ENCODE measurements at places on chromosomes 4 and X. TPM values are rescaled to one million over a fixed set of nuclear protein-coding genes. Genes with fewer than 3 reads are reported as not detected.

The LEF1 gene
- 0.62 TPM for total RNA-seq

The UGT2B7 gene
- not detected for total RNA-seq

GRCh38 chrX:68683580-68683979 lies 36.1 kb downstream of the STARD8 start:
- no peak overlapping the region for H3K4me3 ChIP-seq
- H3K4me1 ChIP-seq: peaks cover 53% of the 10 kb centered on the region
- H3K27me3 ChIP-seq: no peaks in the 10 kb centered on the region
- DNase-seq: no peak

The ASB9 gene
- total RNA-seq: 0.99 TPM

DNA sequence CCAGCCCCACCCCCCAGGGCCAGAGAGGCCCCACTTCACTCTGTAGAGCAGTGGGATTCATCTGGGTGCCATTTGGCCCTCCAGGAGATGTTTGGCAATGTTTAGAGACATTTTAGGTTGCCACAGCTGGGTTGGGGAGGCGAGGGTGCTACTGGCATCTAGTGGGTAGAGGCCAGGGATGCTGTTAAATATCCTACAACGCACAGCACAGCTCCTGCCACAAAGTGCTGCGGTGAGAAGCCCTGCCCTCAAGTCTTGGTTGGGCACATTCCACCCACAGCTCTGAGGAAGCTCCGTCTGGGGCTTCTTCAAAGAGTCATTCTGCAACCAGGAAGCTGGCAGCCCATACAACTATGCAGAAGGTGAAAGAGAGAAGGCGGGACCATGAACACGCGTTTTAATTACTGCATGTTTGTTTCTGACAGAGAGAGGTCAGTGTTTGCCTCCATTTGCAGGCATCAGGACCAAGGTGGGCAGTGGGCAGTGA lies 48.1 kb upstream of the FAM9C start:
- H3K27me3 ChIP-seq: no peaks in the 10 kb centered on the region
- no peak overlapping the region for H3K27ac ChIP-seq
- H3K36me3 ChIP-seq: no peaks in the 10 kb centered on the region
- DNase-seq: no peak
- H3K4me3 ChIP-seq: no peak overlapping the region
- no peaks in the 10 kb centered on the region for H3K4me1 ChIP-seq

The ABCB7 gene
- total RNA-seq: 37.7 TPM

GRCh38 chr4:8589823-8590545 lies 2.6 kb upstream of the CPZ start:
- peaks cover 87% of the 10 kb centered on the region for H3K27me3 ChIP-seq
- H3K27ac ChIP-seq: no peak overlapping the region
- no peaks in the 10 kb centered on the region for H3K4me1 ChIP-seq
- no peak for DNase-seq
- H3K4me3 ChIP-seq: no peak overlapping the region

The PAGE1 gene
- total RNA-seq: not detected

The SCML2 gene
- total RNA-seq: 1.6 TPM

DNA sequence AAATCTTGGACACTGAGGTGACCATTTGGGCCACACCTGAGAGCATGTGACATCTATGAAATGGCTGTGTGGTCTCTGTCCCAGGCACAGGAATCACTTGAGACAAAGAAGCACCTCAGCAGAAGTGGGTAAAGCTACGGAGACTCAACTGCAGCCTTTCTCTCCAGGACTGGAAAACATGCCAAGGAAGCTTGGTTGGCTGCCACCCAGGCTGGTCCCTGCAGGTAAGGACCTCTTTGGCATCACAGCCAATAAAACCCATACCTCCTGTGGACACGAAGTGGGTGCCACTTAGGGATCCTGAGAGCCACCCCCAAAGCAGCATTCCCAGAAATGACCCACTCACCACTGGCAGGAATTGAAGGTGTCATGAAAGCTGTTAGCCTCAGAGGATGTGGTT lies 74.6 kb downstream of the LEF1 start:
- H3K4me3 ChIP-seq: no peak overlapping the region
- no peaks in the 10 kb centered on the region for H3K36me3 ChIP-seq
- no peak overlapping the region for H3K27ac ChIP-seq
- H3K27me3 ChIP-seq: no peaks in the 10 kb centered on the region
- no peaks in the 10 kb centered on the region for H3K4me1 ChIP-seq

- H3K27ac ChIP-seq: peak overlapping the region; percentile 100
- no peaks in the 10 kb centered on the region for H3K36me3 ChIP-seq
- H3K27me3 ChIP-seq: no peaks in the 10 kb centered on the region
- no peak for DNase-seq
- no peak overlapping the region for H3K4me3 ChIP-seq
- peaks cover 94% of the 10 kb centered on the region for H3K4me1 ChIP-seq
Measured at GRCh38 chr4:38674258-38675144, 10.5 kb downstream of the KLF3 start.

The PAGE4 gene
- not detected for total RNA-seq

- DNase-seq: peak; percentile 34
- H3K27ac ChIP-seq: peak overlapping the region; percentile 47
- H3K27me3 ChIP-seq: no peaks in the 10 kb centered on the region
- H3K36me3 ChIP-seq: no peaks in the 10 kb centered on the region
Measured at GRCh38 chrX:125205133-125205917, 114.3 kb upstream of the TEX13C start.
